ENCODE measurements at places on chromosomes 12 and 14.

DNA sequence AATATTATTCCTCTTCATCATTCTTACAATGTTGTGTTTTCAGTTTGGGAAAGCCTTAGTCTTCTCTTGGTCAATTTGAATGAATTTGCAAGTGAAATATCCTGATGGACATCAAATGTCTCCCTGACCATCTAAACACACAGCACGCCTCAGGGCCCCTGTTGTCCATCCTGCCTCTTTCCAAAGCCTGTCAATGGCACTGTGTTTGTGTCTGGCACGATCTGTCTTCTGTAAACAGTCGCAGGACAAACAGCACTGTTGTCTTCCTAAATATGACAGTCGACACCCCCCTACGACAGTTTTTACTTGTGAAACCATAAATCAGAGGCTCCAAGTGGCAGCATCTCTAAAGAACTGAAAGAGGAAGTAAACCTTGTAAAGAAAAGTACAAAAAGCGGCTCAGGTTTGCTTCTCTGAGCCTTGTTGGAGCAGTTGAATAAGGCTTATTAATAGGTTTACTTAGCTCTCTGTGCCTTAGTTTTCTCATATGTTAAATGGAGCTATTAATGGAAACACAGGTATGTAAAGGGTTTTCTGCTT is 285.8 kb downstream of the NRXN3 start:
- DNase-seq: no peak

DNA sequence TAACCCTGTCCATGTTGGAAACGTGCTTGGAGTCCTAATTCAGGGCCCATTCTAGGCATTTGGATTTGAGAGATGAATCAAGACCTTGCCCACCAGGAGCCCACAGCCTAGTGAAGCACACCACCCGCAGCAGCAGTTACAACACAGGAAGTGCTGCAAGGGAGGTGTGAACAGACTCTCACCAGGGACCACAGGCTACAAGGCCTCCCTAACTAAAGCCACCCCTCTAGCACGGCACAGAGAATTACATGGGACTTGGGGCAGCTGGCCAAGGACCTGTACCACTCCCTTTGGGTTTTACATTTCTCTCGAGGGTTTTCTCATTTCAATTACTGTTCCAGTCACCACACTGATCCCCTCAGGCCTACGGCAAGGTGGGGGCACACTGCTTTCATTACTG is 49.5 kb upstream of the FOXN3 start:
- DNase-seq: no peak

DNA sequence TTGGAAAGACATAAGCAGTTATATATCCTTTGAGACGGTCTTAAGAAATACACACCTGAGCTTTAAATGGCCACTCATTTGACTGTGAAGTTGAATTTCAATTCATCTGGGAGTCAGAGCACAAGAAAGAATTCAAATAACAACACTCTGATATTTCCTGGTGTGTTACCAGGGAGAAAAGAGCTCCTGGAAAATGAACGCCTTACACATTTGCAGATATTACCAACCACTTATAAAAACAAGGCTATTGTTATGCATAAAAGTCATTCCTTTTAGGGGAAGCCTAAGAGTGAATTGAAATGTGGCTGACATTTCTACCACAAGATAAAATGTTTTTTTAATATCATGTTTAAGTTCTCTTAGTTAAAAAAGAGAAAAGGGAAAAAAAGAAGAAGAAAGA is 229.2 kb upstream of the PLEKHG7 start:
- no peak for DNase-seq

DNA sequence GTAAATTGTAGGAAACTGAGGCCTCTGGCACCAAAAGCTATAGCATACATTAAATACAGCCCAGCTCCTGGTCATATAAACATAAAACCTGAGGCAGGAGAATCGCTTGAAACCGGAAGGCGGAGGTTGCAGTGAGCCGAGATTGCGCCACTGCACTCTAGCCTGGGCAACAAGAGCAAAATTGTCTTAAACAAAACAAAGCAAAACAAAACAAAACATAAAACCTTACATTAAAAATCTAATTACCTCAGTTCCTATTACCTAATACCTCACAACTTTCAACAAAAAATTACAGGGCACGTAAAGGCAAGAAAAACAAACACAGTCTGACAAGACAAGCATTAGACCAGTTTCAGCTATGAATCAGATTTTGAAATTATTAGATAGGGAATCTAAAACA is 36.7 kb downstream of the TMEM116 start:
- no peak for DNase-seq

DNA sequence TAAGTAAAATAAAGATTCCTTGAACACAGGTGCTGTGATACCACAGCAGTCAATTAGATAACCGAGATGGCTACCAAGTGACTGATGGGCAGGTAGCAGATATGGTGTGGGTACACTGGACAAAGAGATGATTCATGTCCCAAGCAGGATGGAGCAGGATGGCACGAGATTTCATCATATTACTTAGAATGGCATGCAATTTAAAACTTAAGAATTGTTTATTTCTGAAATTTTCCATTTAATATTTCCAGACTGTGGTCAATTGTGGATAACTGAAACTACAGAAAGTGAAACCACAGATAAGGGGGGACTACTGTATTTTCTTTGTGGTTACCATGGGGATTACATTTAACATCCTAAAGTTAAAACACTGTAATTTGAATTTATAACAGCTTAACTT is 7.5 kb upstream of the ZFP36L1 start:
- DNase-seq: no peak

DNA sequence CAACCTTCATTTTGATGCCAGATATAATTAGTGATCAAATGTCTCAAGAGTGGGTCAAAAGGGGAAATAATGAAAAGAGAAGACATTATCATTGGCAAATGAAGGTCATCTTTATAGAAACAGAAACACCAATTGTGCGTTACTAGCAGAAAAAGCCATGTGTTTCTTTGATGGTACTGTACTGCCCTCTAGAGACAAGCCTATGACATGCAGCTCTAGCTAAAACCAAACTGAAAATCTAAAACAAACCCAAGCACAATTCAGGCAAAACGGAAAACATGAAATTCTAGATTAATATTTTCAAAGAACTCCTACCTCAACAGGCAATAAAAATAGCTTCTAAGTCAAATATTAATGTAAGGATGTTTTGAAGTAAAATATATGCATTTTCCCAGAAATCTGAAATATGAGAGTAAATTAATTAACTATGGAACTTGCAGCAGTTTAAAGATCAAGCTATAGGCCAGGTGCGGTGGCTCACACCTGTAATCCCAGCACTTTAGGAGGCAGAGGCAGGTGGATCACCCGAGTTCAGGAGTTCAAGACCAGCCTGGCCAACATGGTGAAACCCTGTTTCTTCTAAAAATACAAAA is 115.4 kb downstream of the KLHL28 start:
- peak; percentile 5 for DNase-seq

GRCh38 chr14:99359906-99360305 is 87.9 kb upstream of the BCL11B start:
- DNase-seq: no peak

DNA sequence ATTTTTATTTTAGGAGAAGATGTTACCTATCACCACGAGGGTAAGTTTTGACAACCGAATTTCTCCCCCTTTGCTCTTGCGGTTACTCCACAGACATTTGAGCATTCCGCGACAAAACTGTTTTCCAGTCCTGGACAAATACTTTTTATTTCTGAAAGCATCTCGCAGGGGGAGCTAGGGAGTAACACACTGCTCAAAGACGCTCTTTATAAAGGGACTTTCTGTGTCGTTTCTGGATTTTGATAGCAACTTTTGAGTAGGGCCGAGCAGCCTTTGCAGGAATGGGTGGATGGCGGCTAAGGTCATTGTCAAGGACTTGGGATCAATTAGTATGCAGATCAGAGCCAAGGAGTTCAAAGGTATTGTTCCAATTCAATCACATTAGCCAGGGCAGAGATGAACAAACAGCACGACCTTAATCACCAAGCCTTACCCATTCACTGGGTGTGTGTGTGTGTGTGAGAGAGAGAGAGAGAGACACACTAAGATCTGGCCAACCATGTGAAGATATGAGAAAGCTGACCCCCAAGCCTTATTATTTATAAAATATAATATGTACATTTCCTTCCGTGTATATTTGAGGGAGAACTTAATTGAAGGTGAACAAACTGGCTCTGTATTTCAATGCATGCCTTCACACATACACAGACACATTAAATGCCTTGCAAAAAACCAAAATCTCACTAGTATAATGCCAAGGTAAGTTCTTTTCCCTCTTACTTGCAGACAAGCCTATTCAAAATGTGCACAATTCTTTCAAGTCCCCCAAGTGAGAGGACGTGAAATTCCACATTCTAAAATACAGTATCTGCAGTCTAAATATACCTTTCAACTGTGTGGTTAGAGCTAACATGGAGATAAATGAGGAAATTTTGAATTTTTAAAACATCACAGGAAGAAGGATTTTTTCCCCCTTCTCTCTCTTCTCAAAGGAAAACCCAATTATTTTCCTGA is 613.8 kb downstream of the VRK1 start:
- no peak for DNase-seq

GRCh38 chr14:61586544-61587055 is 108.7 kb upstream of the HIF1A start:
- no peak for DNase-seq

GRCh38 chr12:54220092-54220557 is 31.3 kb upstream of the SMUG1 start:
- DNase-seq: no peak

- DNase-seq: no peak
Observed at GRCh38 chr12:124776125-124776513, 87.5 kb downstream of the SCARB1 start.

DNA sequence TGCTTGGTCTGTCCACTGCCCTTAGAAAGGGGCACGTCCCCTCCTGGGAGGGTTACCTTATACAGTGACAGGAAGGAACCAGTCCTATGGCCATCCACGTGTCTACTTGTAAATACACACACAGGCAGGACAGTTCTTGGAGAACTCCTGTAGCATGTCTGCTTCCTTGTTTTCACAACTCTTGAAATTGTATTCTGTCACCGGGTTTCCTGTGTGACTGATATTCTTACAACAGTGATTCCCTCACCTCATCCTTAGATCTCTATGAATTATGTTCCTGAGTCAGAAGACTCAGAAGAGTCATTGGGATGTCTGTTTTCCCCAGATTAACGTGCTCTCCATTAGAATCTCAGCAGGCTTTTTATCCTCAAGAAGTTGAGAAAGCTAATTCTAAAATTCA is 44.1 kb upstream of the DYNC1H1 start:
- no peak for DNase-seq

DNA sequence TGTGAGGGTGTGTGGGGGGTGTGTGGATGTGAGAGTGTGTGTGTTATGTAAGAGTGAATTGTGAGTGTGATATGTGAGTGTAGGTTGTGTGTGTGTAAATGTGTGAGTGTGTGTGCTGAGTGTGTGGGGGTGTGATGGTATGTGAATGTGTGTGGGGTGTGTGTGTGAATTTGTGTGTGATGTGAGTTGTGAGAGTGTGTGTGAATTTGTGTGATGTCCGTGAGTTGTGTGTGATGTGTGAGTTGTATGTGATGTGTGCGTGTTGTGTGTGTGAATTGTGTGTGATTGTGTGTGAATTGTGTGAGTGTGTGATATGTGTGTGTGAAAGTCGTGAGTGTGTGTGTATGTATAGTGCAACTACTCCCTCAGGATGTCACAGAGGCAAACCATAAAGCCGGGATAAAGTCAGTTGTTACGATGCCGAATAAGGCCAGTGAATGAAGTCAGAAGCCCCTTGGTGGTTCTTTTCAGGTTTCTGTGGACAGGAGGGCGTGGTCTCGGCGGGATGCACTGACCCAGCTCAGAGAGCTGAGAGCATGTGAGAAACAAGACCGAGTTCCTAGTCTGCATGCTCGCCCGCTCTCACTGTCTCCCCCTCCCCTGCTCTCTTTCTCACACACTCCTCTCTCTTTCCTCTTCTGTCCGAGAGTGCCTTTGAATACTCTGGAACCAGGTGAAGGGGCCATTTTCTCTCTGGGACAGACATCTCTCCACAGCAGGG is 71.8 kb upstream of the MAX start:
- no peak for DNase-seq

GRCh38 chr12:107372229-107372658 is 278.9 kb upstream of the CRY1 start:
- DNase-seq: no peak

- DNase-seq: no peak
Observed at GRCh38 chr14:104123879-104124278, 14.5 kb upstream of the KIF26A start.

GRCh38 chr12:7994731-7995205 is 37.7 kb upstream of the FOXJ2 start:
- DNase-seq: peak; percentile 94

- no peak for DNase-seq
Observed at GRCh38 chr12:5434647-5435560, 3.0 kb downstream of the NTF3 start.

DNA sequence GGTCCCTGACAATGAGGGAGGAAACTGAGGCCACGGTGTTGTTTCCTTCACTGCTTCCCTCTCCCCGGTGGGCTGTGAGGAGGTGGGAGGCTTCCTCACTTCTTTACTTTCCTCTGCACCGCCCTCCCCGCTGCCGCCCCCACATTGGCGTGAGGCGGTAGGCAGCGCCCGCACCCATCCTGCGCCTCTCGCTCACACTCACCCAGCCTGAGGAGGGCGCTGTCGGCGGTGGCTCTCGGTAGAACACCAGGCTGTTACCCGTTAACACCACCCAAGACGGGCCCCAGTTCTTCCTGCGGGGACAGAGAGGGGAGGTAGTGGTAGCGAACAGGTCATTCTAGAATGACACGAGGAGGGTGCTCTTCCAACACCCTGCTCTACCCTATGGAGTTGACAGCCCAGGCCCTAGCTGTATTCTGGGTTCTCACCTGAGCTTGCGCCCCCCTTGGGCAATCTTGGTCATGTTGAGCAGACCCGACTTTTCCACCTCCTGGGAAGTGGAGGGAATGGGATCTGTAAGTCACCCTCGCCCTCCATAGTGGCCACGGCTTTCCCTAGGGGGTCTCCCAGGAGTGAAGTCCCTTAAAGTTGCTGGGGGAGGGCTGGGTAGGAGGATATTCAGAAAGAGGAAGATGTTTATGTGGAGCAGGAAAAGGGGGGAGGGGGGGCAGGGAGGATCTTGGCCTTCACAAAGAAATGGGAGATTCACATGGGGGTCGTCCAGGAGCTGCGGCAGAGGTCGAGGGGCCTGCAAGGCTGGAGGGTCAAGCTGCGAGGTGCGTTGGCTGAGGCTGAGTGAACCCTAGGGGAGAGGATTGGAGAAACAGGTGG is 3.3 kb downstream of the ARHGAP9 start:
- no peak for DNase-seq

DNA sequence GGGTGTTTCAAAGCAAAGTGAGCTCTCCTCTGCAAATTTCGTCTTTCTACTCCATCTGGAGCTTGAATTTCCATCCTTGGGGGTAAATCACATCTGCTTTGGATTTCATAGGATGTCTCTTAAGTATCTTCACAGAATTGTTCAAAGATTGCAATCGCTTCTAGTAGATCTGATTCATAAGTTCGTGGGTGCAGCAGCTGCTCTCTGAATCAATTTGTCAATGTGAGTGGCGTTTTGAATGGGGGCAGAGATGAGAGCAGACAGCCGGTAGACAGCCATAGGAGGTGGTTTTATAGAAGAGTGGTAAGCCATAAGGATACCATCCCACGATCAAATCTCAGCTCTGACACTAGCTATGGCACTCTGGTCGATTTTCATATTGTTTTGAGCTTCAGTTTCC is 146.0 kb upstream of the RPH3A start:
- no peak for DNase-seq

- peak; percentile 5 for DNase-seq
Observed at GRCh38 chr12:67161322-67161918, 107.7 kb upstream of the CAND1 start.

GRCh38 chr14:23640524-23641141 is 4.5 kb downstream of the DHRS2 start:
- peak; percentile 65 for DNase-seq
